NCI-H2107 (cell line): ENCODE measurements at places on chromosomes 3 and 15.

GRCh38 chr3:154338570-154338969 lies 14.3 kb upstream of the DHX36 start:
- DNase-seq: no peak

DNA sequence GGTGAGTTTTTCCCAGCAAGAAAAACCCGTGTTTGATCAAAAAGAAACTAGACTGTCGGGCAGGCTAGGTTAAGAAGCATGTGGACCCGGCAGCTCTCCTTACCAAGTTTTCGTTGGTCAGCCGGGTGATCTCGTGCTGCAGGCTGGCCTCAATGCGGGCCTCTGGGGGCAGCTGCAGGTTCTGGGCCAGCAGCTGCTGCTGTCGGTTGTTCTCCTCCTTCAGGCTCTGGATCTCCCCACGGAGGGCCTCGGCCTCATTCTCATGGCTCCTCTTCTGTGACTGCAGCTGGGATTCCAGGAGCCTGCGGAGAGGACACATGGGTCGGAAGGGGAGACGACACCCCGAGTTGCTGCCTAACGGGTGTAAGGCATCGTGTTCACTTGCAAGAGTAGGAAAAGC lies 44.5 kb upstream of the MYO5C start:
- DNase-seq: no peak

DNA sequence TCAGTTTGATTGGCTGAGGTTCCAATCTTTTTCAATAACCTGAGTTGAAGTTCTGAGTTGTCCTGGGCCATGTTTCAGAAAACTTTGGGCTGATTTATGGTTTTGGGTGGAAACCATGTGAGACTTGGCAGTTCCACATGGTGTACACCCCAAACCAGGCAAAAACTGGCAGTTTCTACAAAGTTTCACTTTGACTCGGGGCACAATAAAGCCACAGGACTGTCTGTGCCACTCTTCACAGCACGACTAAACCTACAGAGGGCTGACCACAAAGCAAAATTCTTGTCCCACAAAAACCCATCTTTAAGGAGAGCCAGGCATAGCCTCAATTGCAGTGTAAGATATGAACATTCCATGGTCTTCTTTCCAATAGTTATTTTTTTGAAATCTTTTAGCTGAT lies 155.0 kb downstream of the DUT start:
- DNase-seq: no peak

DNA sequence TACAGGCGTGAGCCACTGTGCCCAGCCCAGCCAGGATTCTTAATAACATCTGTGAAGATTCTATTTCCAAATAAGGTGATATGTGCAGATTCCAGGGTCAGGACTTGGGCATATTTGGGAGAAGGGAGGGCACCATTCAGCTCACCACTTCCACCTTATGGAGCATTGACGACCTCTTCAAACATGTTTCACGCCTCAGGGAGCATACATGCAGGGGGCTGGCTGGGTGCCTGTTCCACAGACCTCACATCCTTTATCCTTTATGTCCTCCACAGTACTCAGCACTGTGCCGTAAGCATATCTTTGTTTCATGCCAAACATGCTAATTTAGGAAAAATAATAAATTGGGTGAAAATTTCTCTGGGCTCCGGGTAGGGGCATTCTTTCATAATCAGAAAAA lies 229.0 kb downstream of the THSD4 start:
- no peak for DNase-seq
